ENCODE measurements at places on chromosomes 1 and 21.
A peak's percentile ranks its signal among the peaks of the same experiment; 100 is the strongest.

DNA sequence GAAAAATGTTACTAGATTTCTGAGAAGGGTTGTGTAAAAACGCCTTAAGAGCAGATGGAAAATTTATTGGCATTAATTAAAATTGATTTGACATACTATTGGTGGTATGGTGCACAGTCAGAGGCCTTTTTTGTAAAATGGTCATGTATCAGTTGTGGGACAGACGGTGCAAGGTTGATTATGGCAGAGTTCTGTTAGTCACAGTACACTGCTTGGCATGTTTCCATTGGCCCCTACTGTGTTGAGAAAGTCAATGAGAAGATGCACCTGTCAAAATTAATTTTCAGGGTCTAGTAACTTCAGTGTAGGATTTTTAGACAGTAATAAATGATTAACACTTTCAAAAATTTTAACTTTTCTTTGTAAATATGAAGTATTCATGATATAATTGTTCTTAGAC lies 4.4 kb downstream of the B3GALT2 start:
- no peak for DNase-seq

DNA sequence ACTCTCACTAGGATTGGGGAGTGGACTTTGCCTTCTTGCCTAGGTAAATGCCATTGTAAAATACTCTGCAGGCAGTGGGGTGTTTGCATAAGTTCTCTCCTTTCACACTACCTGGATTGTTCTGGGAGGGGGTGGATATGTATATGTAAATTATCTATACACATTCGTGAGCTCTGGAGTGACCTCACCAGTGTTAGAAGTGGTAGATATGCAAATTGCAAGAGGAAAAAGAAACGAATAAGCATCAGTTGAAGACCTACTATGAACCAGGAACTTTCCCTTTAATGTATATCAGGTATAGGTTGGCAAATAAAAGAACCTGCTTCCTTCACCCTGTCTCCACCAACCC lies 1.5 kb upstream of the ARHGEF11 start:
- DNase-seq, result no peak

- no peak for DNase-seq
Measured at GRCh38 chr1:115193046-115193828, 103.9 kb upstream of the TSPAN2 start.

DNA sequence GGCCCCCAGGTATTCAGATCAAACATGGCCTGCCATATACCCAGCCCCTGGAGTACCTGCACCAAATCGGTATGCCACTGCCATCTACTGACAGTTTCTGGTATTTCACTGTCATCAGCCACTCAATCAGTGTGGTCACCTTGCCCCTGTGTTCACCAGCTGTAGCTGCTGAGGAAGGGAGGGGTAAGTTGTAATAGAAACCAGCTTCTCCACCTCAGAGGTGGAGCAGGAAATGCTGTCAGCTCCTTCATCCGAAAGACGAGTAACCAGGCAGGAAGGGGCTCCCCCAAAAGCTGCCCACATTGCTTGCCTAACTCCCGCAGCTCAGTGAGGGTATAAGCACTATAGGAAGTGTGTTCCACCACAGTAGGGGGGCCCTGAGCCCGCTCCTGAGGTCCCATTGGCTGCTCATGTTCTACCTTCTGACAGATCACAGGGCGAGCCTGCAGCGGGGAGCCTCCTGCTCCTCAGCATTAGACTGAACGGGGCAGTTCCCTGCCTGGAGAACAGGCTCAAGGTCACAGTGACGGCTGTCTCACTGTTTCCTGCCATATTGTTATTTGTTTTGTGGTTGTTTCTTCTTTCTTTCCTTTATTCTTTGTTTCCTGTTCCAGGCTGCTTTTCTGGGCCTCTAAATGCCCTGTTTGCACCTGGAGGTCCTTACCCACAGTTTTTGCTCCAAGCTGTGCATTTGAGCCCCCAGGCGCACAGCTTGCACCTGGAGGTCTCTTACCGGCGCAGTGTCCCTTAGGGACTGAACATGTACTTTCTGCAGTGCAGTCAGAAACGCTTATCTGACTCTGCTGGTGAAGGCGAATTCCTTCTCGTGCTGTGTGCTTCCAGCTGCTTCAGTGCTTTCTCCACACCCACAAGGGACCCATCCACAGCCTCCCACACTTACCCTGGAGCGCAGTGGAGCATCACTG lies 1638.3 kb downstream of the MRPL39 start:
- DNase-seq, result peak; percentile 71

GRCh38 chr1:168732736-168733135 lies 3.7 kb upstream of the DPT start:
- DNase-seq, result no peak

- no peak for DNase-seq
Measured at GRCh38 chr1:82319546-82319945, 518.8 kb downstream of the ADGRL2 start.

DNA sequence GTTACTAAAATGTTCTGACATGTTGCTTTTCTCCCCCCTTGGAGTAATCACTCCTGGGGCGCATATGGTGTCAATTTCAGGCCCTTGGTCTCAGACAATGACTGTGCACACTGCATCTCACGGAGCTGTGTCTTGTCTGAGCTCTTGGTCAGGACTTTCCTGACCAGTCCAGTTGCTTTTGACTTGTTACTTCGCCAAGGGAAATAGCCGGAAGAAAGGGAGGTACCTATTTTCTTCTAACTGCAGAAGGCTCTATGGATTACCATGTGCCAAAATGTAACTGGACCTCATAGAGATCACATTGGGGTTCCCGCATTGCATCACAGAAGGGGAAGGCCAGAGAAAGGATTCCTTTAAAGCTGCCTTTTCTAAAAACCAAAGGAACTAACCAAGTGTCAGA lies 68.6 kb downstream of the SPAG17 start:
- no peak for DNase-seq

GRCh38 chr1:8873506-8874229 lies 4.8 kb downstream of the ENO1 start:
- peak; percentile 98 for DNase-seq

DNA sequence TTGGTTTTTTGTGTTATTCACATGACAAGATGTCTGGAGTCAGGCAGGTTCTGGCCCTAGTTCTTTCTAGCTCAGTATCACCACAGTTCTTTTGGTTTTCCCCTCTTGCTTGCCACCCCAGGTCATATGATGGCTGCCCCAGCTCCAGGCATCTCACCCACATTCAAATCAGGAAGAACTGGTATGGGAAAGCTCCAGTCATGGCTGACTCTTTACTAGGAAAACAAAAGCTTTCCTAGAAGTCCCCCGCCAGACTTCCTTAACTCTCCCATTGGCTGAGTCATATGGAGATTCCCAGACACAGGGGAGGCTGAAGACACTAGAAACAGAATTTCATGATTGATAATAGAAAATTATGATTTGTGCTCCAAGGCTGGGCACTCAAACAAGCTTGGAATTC lies 22.1 kb upstream of the EYA3 start:
- no peak for DNase-seq

DNA sequence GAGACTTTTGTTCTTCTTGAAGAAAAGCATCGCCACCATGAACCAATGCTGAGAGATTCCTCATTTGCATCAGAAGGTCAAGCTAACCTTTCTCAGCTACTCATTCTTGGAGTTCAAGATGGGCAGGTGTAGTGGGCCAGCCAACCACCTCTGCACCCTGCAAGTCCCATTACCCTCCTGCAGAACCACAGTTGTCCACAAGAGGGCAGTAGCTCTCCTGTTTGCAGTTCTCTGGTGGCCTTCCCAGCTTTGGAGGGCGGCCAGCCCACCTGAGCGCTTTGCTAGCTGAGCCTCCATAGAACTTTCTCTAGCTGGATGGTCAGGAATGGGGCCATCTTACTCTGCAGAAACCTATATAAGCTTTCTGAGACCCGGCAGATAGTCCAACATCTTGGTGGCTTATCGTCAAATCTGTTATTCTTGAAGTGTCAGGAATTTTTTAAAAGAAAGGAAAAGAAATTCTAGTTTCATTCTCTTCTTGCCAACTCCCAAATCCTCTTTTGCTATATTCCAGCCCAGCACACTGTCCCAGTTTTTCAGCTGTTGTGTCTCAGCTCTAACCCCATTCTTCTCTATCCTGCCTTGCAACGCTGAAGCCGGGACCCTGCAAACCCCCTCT lies 11.0 kb upstream of the LMX1A start:
- peak; percentile 78 for DNase-seq

DNA sequence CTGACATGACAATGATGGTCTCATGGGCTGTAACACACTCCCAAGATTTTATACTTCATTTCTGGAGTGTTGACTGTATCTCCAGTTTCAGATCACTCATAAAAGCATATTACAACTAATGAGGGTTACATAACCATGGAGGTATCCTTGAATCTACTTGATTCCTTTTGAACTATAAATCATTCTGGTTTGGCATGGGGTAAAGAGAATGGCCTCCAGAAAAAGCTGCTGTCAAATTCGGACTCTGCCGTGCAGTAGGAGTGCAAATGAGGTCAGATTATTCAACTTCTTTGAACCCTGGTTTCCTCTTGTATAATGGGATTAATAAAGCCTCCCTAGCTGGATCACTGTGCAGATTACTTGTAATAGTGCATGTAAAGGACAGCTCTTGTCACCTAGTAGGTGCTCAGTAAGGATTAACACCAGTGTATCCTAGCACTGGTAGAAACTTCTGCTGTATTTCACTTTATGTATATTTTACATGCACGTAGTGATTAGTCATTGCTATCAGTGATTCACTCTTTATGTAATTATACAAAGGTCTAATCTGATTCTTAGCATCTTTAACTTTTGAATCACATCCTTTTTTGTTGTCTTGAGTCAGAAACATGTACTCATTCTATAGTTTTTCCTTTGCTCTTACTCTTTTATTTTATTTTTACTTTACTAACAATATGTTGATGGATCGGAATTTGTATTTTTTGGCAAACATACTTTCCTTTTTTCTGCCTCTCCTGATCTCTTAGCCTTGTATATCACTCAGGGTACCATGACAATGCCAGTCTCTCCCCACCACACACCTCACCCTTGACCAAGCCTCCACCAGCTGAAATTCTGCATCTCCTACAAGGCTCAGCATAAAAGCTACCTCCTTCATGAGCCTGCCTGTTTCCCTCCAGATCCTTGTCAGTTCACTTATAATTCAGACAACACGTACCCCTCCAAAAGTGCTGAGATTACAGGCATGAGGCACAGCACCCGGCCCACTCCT lies 3.2 kb downstream of the LRRC8C start:
- peak; percentile 50 for DNase-seq

DNA sequence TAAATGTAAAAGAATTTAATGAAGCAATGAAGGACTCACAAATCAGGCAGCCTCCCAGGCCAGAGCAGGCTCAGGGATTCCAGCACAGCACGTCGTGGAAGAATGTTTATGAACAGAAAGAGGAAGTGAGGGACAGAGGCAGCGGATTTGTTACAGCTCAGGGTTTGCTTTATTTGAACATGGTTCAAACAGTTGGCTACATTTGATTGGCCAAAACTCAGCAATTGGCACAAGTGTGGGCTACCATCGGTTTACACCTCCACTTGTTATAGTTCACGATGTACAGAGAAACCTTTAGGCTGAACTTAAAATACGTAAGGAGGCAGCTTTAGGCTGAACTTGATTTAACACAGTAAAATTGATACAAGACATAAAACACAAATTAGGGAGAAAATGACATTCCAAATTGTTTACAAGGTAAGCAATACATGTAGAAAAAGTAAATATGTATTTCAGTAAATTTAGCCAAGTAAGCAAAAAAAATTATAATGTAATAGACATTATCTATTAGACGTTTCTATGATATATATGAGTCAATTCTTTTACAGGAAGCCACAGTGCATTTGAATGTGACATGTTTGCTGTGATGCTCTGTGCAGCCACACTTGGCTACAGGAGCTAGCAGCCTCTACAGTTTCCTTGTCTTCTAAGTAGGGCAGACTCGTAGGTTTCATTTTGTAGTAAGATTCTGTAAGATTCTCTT lies 126.5 kb downstream of the ADSS2 start:
- no peak for DNase-seq

DNA sequence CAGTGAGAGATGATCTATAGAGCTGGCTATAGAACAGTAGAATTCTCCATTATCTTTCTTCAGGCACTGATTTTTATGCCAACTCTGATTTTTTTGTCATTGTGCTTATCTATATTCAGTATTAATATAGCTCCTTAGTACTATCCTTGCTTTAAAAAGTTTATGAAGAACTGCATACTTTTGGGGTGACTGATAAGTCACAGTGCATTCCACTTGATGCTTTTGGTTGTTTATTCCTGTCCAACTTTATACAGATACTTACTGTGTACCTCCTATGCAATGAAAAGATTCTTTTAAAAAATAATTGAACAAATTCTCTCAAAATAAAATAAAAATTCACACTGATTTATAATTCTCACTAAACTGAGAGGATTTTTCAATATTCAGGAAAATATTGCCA lies 71.6 kb downstream of the COL24A1 start:
- DNase-seq, result no peak

DNA sequence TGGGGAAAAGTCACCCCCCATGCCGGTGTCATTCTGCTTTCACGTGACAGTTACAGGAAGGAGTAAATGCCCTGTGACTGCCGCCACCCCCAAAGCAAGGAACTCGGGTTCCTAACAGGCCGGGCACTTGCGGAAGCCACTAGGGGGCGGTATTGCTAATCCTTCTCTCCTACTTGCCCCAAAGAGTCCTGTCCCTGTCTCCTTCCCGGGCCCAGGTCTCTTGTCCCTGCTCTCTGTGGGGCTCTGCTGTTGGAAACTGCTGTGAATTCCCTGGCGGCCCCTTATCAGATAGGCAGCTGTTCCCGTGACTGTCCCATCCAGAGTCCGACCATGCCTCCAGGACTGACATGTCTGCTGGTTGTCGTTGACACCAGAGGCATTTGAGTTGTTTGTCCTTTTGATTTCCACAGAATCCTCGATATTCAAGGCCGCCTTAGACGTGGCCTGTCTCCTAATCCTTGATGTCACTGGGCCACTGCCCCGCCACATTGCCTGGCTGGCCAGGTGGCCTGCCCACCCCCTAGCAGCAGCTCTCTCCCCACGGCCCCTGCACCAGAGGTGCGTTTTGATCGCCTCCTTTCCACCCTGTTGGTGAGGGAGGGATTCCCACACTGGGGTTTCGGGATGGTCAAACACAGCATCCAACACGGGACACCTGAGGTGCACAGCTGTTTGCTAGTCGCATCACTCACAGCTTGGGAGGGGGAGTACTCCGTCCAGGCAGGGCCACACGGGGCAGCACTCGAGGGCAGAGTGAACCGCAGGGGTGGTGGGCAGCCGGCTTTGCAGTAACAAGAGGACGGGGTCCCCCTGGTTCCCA lies 37.3 kb downstream of the CHAF1B start:
- peak; percentile 76 for DNase-seq

GRCh38 chr1:3660704-3661103 lies 8.4 kb downstream of the TP73 start:
- no peak for DNase-seq

- DNase-seq, result peak; percentile 76
Measured at GRCh38 chr21:36059823-36060158, 535 bp downstream of the SETD4 start.

DNA sequence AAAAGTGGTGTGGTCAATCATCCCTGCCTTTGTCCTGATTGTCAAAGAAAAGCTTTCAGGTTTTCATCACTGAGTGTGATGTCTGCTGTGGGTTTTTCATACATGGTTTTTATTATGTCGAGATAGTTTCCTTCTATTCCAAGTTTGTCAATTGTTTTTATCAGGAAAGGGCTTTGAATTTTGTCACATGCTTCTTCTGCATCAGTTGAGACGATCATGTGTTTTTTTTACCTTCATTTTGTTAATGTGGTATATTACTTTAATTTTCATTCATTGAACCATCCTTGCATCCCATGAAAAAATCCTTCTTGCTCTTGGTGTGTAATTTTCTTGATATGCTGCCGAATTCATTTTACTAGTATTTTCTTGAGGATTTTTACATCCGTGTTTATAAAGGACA lies 15.5 kb downstream of the PRKCZ start:
- DNase-seq, result no peak
